ENCODE measurements at places on chromosomes 2 and 18. TPM values are rescaled to one million over a fixed set of nuclear protein-coding genes. Genes with fewer than 3 reads are reported as not detected.

WNT6 gene
- 0.78 TPM for total RNA-seq

C2orf72 gene
- 1.0 TPM for total RNA-seq

APLF gene
- total RNA-seq: 8.9 TPM

RGPD4 gene
- 0.08 TPM for total RNA-seq

C2orf66 gene
- 1.0 TPM for total RNA-seq

VPS4B gene
- 85.8 TPM for total RNA-seq

Data from ureter (tissue), 1 donor.